ENCODE measurements at places on chromosomes 12 and 14.

- DNase-seq, result no peak
These were observed 187.0 kb upstream of the C14orf180 start for GRCh38 chr14:104392396-104393198.

GRCh38 chr12:32290411-32290810 lies 108.9 kb upstream of the FGD4 start:
- DNase-seq, result no peak

GRCh38 chr12:5971194-5971850 lies 26.3 kb upstream of the ANO2 start:
- DNase-seq, result no peak

DNA sequence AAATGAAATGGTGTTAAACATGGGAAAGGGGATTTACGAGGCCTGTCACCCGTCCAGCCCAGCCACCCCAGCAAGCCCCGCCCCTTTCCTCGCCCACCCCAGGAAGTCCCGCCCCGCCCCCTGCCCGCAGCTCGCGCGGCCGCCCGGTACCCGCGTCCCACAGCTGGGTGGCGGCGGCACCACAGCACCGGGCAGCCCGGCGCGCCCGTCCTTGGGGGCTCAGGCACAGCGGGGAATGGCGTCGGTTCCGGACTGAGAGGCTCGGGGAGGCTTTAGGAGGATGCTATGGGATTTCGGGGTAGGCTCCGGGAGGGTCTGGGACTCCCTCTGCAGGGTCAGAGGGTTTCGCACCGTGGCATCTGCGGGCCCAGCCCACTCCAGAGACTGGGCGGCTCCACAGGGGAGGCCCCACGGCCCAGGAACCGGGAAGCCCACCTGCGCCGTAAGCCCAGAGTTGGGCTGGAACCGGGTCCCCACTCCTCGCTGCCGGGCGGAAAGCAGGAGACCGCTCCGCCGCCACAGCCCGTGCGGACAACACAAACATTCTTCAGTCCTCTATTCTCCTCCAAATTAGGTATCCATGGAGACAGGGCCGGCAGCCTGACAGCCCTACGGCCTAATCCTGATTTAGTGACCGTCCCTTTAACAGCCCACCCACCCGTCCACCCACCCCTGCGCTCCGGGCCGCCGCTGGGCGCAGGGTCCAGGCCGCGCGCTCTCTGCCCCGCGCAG lies 1.4 kb downstream of the FIGNL2 start:
- DNase-seq, result no peak

- DNase-seq, result no peak
These were observed 103.9 kb downstream of the BBS10 start for GRCh38 chr12:76244300-76244699.

- DNase-seq, result no peak
These were observed 238.0 kb downstream of the BCL11B start for GRCh38 chr14:99033951-99034350.

- no peak for DNase-seq
These were observed 10.0 kb upstream of the CLEC7A start for GRCh38 chr12:10140001-10140400.

DNA sequence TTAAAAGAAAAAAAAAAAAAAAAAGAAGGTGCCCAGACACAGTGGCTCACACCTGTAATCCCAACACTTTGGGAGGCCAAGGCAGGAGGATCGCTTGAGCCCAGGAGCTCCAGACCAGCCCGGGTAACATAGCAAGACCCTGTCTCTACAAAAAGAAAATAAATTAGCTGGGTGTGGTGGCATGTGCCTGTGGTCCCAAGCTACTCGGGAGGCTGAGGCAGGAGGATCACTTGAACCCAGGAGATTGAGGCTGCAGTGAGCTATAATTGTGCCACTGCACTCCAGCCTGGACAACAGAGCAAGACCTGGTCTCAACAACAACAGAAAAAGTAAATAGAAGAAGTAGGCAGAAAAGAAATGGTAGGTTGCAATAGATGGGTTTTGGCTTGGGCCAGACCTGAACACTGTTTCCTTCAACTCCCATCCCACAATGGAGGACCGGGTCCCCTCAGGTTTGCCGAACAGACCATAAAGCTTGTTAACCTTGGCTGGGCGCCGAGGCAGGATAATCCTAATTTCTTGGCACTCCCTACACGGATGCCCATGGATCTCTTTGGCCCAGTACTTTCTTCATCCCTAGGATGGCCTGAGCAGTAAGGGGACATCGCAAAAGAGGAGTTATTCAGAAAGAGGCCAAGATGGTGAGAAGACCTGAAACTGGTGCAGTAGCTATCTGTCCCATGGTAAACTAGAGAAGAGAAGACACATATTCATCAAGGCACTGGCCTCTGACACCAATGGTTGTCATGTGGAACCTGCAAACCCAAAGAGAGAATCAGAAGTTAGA lies 165.5 kb upstream of the CCND2 start:
- no peak for DNase-seq

- DNase-seq, result no peak
These were observed 185.6 kb downstream of the TBX5 start for GRCh38 chr12:114220311-114220710.

- DNase-seq, result no peak
These were observed 226.9 kb downstream of the CRADD start for GRCh38 chr12:93904124-93904523.

DNA sequence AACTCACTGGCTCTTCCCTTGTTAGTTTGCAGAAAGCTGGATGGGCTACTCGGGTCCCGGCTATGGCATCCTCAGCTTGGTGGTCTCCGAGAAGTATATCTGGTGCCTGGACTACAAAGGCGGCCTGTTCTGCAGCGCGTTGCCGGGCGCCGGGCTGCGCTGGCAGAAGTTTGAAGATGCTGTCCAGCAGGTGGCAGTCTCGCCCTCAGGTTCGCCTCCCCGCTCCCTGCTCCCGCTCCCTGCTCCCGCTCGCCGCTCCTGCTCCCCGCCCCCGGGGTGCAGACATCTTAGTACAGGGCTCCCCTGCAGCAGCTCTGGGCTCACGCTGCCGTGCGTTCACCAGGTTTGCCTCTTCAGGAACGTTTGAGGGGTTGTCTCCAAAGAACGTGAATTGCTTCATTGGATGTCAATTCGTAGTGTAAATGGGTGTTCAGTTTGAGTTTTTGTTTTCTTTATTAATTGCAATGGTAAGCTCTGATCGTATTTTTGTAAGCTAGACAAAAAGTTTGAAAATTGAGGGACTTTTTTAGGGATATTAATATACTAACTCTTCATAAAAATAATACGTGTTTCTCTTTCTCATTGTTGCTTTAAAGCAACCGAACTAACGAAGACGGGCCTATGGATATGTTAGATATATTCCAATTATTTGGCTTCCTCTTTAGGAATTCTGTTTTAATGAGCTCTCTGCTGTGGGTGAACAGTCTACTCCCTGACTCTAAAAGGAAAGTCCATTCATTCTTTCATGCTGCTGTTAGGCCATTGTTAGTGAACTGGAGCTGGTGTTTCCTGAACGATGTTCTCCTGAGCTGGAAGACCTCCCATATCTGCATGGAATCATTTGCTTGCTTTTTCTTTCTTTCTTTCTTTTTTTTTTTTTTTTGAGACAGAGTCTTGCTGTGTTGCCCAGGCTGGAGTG lies 71.3 kb downstream of the ANKRD9 start:
- DNase-seq, result peak; percentile 93

DNA sequence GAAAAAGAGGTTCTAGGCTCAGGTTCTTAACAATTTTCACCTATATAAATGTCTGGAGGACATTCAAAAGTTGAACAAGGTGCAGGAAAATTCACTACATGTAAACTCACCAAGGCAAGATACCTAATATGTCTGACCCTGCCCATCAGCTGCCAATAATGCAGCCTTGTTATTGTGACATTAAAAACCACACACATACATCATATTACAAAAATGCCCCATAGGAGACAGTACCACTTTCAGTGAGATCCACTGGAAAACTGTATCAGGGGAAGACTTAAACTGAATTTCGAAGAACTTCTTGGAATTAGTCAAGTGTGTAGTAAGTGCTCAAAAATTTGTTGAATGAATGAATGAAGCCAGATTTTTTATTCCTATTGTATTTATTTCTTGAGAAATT lies 83.1 kb downstream of the KICS2 start:
- DNase-seq, result no peak

- DNase-seq, result no peak
These were observed 59.3 kb upstream of the VRK1 start for GRCh38 chr14:96737881-96738280.

DNA sequence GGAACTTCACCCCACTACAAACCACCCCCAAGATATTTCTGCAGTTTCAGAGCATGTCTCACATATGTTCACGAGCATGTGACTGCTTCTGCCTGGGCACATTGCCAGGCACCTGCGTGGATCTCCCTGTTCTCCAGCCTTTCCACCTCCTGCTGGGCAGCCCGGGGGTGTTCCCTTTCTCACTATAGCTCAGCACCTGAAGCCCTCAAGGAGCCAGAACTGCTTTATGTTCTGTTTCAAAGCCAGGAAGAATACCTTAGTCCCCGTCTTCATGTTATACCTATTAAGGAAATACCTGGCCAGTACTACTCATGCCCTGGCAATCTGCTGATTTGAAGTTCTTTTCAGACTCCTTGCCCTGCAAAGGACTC lies 4.2 kb upstream of the FGF6 start:
- peak; percentile 76 for DNase-seq

- no peak for DNase-seq
These were observed 38.0 kb downstream of the PTGER2 start for GRCh38 chr14:52352061-52352491.

All from NCI-H2171 (cell line).